ENCODE measurements at places on chromosomes 12 and 14. TPM values are rescaled to one million over a fixed set of nuclear protein-coding genes. Genes with fewer than 3 reads are reported as not detected.
A peak's percentile ranks its signal among the peaks of the same experiment; 100 is the strongest.

APOLD1 gene
- total RNA-seq, result 70.2 TPM

DNA sequence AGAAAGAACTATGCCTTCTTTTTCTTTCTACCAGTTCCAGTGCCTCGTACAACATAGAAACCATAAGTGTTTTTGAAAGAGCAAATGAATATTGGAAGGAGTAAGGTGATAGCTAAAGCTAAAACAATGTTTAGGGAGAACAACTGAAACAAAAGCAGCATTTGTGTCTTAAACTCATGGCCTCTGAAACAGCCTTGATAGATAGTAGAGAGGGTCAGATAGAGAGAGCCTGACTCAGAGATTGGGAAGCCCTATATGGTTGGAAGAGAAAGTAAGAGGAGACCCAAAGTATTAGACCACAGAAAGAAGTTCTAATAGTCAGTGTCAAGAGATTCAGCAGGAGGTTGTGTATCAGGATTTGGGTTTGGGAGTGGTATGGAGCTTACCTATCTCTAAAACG is 79.6 kb upstream of the IFNG-AS1 start:
- DNase-seq, result no peak

KRT77 gene
- total RNA-seq, result not detected

- DNase-seq, result no peak
Measured at GRCh38 chr12:76790564-76791552, 26.9 kb downstream of the ZDHHC17 start.

DNA sequence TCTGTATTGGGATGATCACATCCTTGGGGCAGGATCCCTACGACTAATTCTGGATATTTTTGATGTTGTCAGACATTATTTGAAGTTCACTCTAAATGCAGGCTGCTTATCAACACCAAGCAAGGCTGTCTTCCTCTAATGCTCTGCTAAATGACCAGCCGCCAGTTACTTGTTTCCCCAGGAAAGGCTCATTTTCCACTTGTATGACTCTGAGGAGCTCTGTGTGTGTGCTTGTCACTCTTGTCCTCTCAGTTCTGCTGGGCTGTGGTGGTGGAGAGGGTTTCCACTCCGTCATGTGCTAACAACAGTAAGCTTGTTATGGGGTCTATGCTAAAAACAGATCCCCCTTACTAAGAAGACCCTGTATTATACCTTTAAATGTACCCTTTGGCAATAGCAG is 42.1 kb downstream of the ATL1 start:
- DNase-seq, result no peak

BEST3 gene
- total RNA-seq, result not detected

- no peak for DNase-seq
Measured at GRCh38 chr12:132291402-132292175, 37.8 kb downstream of the GALNT9 start.

- no peak for DNase-seq
Measured at GRCh38 chr12:15404485-15404884, 82.2 kb downstream of the PTPRO start.

GRCh38 chr14:49951691-49952345 is 58.9 kb downstream of the ARF6 start:
- DNase-seq, result no peak

GRCh38 chr12:58920961-58921861 is 907 bp upstream of the LRIG3 start:
- DNase-seq, result no peak

DNA sequence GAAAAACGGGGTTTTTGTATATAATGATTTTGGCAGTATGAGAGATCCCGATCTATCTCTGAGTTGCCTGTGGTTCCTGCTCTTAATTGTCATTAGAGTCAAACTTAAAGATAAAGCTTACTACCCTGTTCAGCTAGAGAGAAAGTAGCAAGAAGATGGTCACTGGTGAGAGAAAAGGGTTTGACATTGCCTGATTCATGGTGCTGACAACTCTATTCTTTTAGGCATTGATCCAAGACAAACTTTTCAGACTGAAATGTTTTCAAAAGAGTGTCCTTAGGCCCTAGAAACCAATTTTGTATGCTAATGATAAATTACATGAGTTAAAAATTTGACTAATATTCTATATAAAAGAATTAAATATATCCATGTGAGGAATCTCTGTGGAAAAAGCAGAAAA is 35.1 kb downstream of the PELI2 start:
- no peak for DNase-seq

- no peak for DNase-seq
Measured at GRCh38 chr12:72036393-72036792, 97.7 kb downstream of the TPH2 start.

CCDC85C gene
- total RNA-seq, result 17.1 TPM

GALNT16 gene
- total RNA-seq, result 17.9 TPM

- DNase-seq, result peak; percentile 64
Measured at GRCh38 chr14:52703225-52703624, 3.8 kb upstream of the PSMC6 start.

- DNase-seq, result no peak
Measured at GRCh38 chr14:64838656-64839055, 41.1 kb downstream of the SPTB start.

DNA sequence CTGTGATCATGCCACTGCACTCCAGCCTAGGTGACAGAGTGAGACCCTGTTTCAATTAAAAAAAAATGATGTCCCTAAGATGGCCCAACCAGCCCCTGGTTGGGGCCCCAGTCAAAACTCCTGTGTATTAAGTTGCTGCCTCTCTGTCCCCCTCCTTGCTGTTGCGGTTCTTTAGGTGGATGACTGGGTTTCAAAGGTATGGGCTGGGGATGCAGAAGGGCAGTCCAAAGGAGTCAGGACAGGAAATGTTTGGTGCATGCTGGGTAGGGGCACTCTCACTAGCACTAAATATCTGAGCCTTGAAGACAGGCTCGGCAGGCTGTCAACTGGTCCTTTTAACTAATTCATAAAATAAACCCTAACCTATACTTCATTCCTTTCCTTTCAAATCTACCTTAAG is 12.0 kb upstream of the PIP4K2C start:
- DNase-seq, result no peak

DNA sequence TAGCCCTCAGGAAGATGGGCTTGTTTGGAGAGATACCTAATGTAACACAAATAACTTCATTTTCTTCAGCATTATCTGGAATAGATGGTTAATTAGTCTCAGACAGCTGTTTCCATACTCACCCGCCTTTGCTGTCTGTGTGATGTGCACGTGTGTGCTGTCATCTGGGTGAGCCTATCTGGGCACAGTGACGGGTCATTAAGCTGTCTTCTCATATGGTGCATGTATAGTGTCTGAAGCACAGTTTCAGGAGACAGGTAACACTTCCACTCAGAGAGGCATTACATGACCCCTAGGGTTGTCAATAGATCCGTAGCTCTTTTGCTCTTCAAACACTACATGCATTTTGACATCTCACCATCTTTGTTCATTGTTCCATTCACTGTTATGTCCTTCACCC is 493.3 kb downstream of the APAF1 start:
- DNase-seq, result no peak

DNA sequence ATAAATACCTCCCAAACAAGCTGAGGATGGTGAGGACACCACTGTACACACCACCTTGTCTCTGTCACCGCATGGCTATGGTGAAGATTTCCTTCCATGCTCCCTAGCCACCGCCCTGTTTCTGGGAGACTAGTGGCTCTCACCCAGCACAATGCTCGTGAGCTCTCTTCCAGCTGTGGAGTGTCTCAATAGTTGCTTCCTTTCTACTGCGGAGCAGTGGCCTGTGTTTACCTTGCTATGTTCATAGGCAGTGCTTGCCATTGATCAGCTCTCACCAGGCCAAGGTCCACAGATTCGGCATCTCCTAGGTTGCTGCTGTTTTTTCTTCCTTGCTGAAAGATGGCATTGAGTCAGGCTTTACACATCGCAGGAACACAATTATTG is 313.6 kb upstream of the RTL1 start:
- DNase-seq, result peak; percentile 13

GRCh38 chr12:51893786-51894185 is 5.9 kb downstream of the ANKRD33 start:
- no peak for DNase-seq

GRCh38 chr12:54134850-54135249 is 53.9 kb downstream of the SMUG1 start:
- DNase-seq, result no peak

TMPRSS12 gene
- total RNA-seq, result not detected

SLC11A2 gene
- 40.9 TPM for total RNA-seq

- DNase-seq, result no peak
Measured at GRCh38 chr14:55950135-55950534, 168.1 kb upstream of the PELI2 start.

GRCh38 chr12:117441751-117442150 is 80.3 kb upstream of the NOS1 start:
- DNase-seq, result no peak

SLC25A21 gene
- 0.93 TPM for total RNA-seq

DNA sequence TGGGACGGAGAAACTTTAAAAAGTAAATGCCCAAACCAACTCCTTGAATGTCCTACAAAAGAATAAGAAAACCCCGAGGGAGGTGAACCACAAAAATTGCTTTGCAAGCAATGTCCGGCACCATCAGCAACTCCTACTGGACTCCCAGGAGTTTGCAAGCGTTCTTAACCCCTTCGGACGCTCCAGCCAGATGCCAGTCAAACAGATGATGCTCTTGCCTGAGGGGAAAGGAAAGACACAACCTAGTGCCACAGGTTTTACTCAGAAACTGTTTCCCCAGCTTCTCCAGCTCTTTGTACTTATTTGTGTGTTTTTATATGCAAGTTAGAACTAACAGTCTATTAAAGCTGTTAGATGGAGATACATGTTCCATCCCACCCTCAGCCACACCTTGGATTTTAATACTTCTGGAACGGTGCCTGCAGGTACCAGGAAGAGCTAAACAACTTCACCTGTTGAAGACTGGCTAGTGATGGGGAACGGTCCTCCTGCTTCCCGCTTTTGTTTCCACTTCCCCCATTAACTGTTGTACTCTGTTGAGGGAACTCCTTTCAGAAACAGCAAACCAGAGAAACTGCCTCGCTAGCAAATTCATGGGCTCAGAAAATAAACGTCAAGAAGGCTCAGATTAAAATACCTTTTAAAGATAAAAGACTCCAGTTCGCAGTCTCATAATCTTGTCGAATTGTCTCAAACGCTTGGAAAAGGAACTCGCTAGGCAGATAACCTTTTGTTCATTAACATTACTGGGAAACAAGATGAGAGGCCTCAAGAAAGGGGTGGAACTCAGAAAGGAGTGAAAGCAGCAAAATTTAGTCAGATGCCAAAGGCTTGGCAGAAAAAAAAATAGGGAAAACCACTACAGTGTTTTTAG is 1.1 kb upstream of the FERMT2 start:
- DNase-seq, result peak; percentile 75

PZP gene
- not detected for total RNA-seq

CCDC177 gene
- total RNA-seq, result not detected

- DNase-seq, result no peak
Measured at GRCh38 chr14:21070083-21070609, at the start of gene ARHGEF40. Gene ARHGEF40, plus strand, starts transcription at chr14:21070304. Its CDS starts 93 bp downstream, at chr14:21070397.

DAO gene
- not detected for total RNA-seq

- DNase-seq, result no peak
Measured at GRCh38 chr12:39176356-39176755, 266.6 kb downstream of the KIF21A start.

DTX1 gene
- total RNA-seq, result 1.2 TPM

OTUB2 gene
- total RNA-seq, result 0.48 TPM

ZNF384 gene
- total RNA-seq, result 23.8 TPM

DNA sequence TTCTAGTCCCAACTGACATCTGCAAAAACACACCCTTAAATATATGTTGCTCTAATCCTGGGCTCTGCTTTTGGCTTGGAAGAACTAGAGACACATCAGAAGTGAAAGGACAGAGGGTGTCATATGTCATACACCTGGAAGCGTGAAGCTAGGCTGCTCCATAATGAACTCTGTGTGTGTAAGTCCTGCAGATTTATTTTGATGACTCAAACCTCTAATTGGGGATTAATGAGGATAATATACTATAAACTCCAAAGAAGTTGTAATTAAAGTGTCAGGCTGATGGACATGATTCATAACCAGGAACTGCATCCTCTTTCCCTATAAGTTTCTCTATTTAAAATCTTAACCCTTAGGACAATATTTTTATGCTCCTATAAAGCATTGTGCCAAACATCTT is 4.4 kb upstream of the KCNK10 start:
- no peak for DNase-seq

DNA sequence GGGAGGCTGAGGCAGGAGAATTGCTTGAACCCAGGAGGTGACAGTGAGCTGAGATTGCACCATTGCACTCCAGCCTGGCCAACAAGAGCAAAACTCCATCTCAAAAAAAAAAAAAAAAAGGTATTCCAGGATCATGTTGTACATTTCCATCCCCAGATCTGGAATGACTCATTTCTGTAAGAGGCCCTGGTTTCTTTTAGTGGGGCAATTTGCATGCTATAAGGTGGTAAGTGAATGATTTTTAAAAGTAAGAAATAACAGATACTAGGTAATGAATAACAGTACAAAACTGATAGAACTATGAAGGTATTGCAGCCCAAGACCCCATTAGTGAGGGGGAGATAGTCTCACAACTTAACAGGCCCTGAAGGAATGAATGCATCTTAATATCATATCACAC is 17.7 kb upstream of the ADCK1 start:
- DNase-seq, result no peak

DNA sequence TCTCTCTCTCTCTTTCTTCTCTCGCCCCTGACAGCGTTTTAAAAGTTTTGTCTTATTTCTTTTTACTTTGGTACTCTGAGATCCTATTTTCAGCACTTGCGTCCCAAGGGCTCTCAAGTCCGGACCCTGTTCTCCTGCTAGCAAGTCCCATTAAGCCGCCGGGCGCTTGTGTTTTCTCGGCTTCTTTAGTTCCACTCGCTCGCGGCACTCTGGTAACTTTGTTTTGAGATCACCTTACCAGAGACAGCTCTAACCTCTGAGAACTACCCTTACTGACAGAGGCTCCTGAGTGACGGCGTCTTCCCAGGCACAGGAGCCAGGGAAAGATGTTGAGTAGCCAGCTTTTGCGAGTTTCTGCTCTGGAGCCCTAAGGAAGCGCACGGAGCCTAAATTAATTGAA is 2.7 kb upstream of the MYF5 start:
- DNase-seq, result no peak

DNA sequence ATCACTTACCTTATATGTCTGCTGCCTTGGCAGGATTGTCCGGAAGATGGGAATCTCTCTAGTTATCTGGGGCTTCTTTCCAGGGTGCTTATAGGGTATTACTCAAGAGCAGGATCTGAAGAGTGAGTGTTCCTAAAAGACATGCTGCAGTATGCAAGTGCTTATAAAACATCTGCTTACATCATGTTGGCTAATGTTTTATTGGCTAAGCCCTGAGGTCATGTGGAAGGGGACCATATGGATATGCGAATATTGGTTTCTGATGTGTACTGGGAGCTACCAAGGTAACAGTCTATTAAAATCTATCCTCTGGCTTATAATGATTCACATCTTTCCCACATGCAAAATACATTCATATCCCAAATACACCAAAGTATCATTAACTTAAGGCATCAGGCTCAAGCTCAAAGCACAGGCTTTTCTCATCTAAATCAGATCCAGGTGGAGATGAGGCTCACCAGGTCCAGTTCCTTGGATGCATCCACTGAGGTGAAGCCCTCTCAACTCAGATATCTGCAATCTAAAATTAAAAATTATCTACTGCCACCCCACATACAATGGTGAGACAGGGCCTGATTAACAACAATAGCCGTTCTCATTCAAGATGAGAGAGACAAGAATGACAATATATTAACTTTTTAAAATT is 29.8 kb downstream of the LRRIQ1 start:
- no peak for DNase-seq

TMEM229B gene
- total RNA-seq, result 2.9 TPM

GZMH gene
- total RNA-seq, result not detected

KICS2 gene
- total RNA-seq, result 4.2 TPM

Measured in right atrium auricular region (tissue), 2 donors.